ENCODE measurements at places on chromosomes 11 and 22.

DNA sequence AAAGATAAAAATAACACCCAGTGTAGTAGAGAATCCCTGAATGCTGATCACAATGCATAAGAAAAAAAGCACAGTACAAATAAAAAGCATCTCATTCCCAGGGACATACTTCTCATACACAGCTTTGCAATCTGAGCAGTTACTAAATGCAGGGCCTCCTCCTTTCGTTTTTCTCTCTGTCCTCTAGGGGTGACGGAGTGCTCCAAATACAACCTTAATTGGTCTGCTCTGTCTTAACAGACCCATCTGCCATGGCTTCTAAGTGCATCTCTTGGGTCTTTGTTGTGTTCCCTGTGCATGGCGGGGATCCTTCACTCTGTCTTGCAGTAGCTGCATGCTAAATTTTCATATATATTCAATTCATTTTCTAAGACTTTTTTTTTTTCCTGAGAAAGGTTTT lies 1114.2 kb upstream of the RAG2 start:
- no peak for DNase-seq

DNA sequence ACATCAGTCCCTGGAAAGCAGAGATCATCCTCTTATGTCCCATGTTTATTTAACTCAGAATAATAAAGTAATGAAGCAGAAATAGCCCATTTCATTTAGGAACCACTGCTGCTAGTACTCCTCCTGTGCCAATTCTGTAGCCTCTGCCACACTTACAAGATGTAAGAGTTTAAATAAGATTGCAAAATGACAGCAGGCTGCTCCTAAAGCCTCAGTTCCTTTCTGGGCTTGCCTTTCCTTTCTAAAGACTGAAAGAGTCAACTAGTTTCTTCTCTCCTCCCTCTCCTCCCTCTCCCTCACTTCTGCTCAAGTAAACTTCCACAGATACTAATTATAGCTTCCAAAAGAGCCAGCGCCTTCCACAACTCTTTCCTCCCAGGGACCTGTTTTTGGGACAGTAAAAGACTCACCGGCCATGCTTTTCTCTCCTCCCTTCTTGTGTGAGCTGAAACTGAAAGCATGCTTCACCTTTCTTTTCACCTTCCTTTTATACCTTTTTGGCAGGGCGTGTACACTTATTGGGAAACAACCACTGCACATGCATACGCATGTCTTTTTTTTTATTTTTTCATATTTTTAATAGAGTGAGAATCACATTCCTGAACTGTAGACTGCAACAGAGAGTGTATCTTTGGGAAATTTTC lies 26.1 kb upstream of the CARD16 start:
- no peak for DNase-seq

DNA sequence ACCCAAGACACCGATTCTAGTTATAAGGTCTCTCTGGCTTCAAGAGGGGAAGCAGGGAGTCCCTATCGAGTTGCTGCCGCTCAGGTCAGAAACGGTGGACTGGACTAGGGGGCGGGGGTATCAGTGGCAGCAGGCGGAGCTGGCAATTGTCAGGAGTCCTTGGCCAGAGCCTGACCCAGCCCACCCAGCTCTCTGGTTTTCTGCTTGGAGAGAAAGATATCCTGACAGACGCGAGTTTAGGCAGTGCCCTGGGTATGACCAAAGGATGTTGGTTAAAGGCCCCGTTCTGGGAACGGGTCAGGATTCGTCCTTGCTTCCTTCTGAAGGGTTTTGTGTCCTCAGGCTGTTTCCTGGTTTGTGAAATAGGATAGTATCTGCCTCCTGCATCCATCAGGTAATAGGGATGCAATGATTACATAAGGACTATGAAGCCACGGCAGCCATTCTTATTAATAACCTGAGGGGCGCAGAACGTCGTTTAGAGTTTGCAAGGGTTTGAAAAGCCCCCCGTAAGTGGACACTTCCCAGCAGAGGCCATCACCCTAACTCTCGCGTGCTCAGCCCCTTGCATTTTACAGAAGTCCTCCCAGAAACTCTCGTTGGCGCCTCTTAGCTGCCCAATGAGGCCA lies 700 bp upstream of the DEPDC5 start:
- DNase-seq: no peak

DNA sequence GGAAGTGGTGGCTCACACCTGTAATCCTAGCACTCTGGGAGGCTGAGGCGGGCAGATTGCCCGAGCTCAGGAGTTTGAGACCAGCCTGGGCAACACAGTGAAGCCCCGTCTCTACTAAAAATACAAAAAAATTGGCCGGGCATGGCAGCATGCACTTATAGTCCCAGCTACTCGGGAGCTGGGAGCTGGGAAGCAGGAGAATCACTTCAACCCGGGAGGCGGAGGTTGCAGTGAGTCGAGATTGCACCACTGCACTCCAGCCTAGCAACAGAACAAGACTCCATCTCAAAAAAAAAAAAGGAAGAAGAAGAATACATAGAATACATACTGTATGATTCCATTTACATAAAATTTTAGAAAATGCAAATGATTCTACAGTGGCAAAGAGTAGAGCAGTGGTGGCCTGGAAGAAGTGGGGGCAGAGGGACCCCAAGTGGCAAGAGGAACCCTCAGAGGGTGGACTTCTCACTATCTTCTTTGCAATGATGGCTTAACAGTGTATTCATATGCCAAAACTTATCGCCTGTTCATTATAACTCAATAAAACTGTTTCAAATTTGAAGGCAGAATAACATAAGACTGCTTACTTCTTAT lies 22.0 kb downstream of the PACSIN2 start:
- no peak for DNase-seq

GRCh38 chr22:43197271-43197941 lies 10.5 kb upstream of the TTLL12 start:
- no peak for DNase-seq

- DNase-seq: no peak
Measured at GRCh38 chr11:45254070-45254469, 32.1 kb downstream of the SYT13 start.

GRCh38 chr22:43996170-43996980 lies 27.7 kb upstream of the PARVB start:
- DNase-seq: no peak

GRCh38 chr11:4495487-4495886 lies 13.0 kb downstream of the OR52K1 start:
- DNase-seq: no peak

DNA sequence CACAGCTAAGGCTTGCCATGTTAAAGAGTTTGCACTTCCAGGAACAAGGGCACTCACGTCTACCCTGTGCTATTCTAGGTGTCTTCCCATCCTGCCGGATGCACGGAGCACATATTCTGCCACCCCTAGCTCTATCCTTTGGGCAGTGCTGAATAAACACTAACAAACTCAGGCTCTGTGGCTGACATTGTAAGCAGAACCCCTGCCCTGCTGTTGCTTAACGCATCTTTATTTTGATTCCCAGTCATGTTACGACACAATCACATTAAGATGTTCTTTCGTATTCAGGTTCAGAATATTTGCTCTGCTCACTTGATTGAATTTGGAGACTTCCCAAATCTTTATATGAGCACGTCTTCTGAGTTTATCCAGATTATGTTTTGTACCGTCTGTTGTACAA lies 3.7 kb upstream of the HDHD5 start:
- DNase-seq: no peak

GRCh38 chr11:17394743-17395390 lies 6.4 kb upstream of the KCNJ11 start:
- no peak for DNase-seq

DNA sequence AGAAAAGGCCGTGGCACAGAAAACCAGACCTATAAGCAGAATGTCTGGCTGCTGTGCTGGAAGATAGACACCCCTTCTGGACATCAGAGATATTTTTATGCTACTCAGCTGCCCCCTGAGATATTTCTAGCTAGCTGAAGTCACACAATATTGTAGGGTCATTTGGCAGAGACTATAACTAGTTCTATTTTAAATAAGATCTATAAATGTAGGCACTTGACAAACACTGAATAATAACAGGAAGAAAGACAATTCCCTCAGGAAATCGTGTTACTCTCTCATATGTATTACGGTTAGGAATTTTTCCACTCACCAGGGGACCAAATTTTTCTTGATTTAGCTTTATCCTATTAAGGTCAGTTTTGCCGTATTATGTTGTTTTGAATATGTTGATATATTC lies 845.4 kb downstream of the OPCML start:
- DNase-seq: no peak

DNA sequence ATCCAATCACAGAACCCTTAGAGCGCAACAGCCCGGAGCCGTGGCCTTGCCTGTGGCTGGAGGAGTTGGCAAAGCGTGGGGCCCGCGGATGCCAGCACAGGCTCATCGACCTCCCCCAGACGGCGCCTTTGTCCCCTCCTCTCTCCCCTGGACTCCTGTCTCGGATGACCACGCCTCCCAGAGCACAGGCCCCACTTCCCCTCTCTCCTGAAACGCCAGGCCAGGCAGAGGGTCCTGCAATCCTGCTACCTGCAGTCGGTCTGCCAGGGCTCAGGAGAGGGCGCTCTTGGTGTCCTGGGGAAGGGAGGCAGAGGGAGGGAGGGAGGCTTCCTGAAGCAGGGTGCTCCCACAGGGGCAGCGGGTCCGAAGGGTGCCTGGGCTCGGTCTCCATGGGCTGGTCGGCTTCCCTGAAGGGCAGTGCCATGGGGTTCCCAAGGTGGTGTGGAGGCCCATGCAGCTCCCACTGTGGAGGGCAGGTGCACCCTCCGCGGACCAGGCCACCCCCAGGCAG lies 16.6 kb upstream of the TTLL12 start:
- DNase-seq: no peak

GRCh38 chr22:36123673-36124630 lies 36.6 kb downstream of the APOL3 start:
- no peak for DNase-seq

GRCh38 chr11:35647421-35648093 lies 15.0 kb upstream of the TRIM44 start:
- no peak for DNase-seq

DNA sequence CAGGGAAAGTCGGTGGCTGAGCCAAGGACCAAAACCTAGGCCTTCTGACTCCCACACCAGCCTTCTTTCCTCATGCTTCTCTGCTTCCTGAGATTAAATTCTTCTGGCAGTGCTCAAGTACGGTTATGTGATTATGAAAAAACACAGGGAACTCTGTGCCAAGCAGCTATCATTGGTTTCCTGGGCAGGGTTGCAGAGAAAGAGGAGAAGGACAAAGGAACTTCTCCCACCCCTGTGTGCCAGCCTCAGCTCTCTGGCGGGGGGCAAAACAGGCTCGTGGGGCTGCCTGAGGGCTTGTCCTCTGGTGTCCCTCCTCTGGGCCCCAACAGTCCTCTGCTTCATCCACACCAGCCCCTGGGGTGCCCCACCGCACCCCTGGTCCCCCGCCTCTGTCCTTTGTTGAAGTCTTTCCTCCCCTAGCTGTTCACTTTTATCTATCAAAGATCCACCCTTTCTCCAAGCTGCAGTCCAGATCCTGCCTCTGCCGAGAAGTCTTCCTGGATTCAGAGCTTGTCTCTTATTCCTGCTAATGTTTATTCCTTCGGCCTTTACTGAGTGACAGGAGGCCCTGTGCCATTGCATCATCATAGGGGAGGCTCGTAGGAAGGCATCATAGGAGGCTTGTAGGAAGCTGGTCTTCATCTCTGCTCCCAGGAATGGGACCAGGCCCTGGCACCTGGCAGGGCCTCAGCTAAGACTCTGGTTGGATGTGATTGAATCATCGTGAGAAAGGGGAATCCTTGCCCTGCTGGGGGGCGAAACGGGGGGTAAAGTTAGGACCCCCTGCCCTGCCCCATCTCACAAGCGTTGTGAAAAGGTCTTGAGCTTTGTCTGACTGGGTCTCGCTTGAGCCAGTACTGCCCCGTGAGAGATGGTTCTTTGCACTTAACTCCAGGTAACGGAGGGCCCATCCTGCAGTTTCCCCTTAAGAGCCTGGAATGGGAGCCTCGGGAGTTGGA lies 11.5 kb upstream of the FTH1 start:
- no peak for DNase-seq

- no peak for DNase-seq
Measured at GRCh38 chr22:22154040-22154439, 90.5 kb upstream of the VPREB1 start.

DNA sequence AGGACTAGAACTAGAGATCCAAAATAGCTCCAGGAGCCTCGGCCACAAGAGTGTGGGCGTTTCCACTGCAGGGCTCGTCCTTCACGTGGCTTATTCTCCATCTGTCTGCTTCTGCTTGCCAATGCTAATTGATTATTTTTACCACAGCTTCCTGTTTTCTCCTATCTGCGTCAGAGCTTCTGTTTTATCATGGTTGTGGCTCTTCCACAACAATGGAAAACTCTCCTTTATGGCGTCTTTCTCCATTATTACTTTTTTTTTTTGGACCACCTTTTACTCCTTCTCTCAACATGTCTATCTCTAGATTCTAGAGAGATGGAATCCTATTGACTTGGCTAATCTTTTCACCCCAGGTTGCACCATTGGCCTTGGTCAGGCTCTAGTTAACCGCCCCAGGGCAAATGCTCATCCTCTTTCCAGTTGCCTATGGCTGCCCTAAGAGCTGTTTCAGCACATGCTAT lies 25.9 kb downstream of the CAT start:
- no peak for DNase-seq

- DNase-seq: no peak
Measured at GRCh38 chr11:116461789-116462188, 311.0 kb downstream of the BUD13 start.

GRCh38 chr22:22749167-22749758 lies 104.8 kb downstream of the GGTLC2 start:
- DNase-seq: no peak

GRCh38 chr11:60994541-60995080 lies 23.1 kb downstream of the CD6 start:
- DNase-seq: no peak

DNA sequence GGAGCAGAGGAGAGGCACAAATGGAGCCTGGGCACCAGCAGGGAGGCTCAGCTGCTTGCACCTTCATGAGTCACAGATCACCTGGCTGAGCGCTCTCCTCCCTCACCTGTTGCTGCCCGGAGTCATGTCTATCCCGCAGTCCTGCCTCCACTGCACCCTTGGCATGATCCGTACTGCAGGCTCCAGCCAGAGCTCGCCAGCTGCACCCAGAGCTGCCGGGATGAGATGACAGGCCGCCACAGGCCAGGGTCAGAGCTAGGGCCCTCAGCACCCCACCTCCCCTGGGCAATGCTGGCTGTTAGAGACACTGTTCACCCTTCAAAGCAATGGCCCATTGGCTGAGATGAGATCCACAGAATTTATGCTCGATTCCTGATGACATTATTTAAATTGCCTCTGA lies 702.8 kb downstream of the TBC1D22A start:
- DNase-seq: no peak

- DNase-seq: peak; percentile 17
Measured at GRCh38 chr11:100687054-100687629, at the start of gene ARHGAP42. Gene ARHGAP42 (plus strand): TSS chr11:100687288. CDS start chr11:100687679, 391 bp downstream.

DNA sequence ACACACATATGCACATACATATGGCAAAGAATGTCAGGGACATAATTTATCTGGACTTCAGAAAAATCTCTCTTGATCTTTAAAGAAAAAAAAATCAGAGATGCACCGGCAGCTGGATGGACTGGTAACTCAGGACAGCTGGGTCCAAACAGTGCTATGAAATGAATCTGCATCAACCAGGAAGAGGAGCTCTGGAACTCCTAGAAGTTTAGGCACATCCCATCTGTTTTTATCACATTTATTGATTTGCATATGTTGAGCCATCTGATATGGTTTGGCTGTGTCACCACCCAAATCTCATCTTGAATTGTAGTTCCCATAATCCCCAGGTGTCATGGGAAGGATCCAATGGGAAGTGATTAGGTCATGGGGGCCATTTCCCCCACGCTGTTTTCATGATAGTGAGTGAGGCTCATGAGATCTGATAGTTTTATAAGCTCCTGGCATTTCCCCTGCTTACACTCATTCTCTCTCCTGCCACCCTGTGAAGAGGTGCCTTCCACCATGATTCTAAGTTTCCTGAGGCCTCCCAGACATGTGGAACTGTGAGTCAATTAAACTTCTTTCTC lies 87.7 kb upstream of the AKIP1 start:
- DNase-seq: no peak

Data from cortex of kidney (tissue), 1 donor.